Common myeloid progenitor, CD34-positive (primary cell): ENCODE measurements at places on chromosomes 12 and 14.

GRCh38 chr14:70317969-70318634, 41.4 kb downstream of the COX16 start:
- DNase-seq, result peak; percentile 54

- no peak for DNase-seq
These were observed 61.3 kb downstream of the CHGA start for GRCh38 chr14:92984082-92984788.

DNA sequence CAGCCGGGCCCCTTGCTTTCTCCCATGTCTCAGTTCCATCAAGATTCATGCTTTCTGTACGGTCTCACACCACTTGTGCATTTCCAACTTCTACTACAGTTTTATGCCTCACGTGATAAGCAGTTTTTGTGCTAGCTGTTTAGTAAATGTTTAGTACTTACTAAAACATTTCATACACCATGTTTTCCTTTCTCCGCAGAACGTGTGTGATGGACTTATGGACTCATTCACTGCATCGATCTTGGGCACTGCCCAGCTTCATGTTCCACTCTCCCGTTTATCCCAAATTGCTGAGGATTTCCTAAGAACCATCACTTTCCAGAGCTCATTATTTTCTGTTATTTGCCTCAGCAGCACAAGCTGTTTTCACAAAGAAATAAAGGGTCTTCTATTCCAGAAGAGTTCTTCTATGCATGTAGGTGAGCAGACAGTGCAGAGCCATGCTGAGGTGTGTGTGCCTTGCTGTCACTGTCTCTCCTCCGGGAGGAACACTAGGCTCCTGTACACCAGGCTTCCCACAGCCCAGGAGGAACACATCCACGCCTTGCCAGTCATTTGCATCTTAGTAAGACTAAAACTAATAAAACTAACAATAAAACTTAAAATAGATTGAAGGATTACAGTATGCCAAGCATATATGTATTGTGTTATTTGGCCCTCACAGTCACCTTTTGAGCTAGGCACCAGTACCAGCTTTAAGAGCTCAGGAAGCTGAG, 90.3 kb upstream of the EEA1 start:
- no peak for DNase-seq

DNA sequence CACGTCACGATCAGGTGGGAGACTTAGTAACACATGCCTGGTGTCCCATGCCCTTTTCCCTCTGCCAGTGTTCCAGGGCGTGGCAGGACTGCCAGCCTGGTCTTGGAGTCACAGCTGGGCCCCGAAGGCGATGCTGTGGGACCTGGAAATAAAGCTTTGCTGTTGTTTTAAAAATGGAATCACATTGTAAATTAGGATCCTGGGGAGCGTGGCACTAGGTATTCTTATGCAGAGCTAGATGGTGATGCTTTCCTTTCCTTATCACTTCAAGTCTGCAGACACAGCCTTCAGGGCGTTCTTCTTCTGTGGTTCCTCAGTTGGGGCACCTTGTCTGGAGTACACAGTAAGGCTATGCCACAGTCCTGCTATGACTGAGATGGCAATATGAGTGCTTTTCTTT, 64.6 kb downstream of the BICD1 start:
- DNase-seq, result no peak

DNA sequence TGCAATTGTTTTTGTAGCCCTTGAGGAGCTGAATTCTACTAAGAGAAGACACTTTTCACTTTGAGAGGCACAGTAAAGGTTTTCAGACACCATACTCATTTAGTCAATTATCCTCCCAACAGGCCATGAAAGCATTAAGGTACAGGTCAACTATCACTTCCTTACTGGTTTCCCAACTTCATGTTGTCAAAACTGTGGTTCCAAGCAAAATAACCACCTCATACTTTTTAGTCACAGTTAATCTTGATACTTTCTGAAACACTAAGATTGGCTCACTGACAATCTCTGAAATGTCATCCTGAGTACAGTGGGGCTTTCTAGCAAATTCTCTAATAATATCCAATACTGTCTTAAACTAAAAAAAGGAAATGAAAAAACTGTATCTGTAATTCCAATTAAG, 71.7 kb downstream of the SLC2A13 start:
- DNase-seq, result no peak

- DNase-seq, result no peak
These were observed 42.3 kb downstream of the RTN1 start for GRCh38 chr14:59828276-59828675.

DNA sequence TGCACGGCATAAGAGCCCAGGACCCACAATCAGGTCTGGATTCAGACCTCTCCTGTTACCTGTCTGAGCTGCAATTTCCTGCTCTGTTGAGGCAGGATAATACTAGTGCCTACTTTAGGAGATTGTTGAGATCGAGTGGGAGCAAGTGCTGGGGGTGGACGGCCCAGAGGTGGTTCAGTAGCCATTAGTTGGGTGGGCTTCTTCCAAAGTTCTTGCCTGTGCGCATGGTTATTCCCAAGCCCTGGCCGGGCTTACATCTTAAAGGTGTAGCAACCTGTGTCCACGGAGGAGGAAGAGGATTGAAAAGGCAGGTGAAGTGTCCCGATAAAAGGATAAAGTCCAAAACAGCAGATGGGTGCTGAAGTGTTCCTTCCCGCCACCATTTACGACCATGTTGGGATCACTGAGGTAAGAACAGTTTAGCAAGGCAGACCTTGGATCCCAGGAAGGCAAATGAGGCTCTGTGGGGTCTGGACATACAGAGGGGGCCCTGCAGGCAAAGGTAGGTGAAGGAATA, 33.8 kb downstream of the ACACB start:
- no peak for DNase-seq

DNA sequence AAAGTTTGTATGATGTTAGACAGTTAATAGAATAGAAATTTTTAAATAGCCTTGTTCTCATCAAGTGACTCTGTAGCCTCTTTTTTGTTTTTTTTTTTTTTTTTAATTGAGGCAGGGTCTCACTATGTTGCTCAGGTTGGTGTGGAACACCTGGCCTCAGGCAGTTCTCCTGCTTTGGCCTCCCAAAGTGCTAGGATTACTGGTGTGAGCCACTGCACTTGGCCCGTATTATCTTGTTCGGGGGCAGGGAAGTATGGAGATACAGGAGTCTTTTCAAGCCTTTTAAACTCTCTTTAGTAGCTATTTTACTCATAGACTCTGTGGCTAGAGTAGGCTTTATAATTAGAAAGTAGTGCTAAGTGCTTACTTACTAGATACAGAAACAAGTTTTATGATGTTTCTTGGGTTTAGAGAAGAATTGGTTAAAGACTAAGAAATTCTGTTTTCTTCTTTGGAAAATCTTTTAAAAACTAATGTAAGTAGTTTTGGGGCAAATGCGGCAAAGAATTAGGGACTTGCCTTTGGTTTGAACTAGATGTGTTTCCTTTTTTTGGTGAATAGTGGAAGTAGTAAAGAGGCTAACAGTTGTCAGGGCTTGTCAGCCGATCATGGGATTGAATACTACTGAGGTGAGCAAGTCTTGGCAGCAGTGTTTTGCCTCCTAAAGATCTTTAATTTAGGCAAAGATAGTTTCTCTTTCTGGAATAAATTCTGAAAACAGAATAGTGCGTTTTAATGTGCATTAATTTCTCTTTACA, 31.3 kb downstream of the FBXO34 start:
- DNase-seq, result no peak

- DNase-seq, result no peak
These were observed 1272.5 kb upstream of the SEL1L start for GRCh38 chr14:82805892-82806825.

- no peak for DNase-seq
These were observed 6.5 kb downstream of the CLMN start for GRCh38 chr14:95313190-95313589.

GRCh38 chr12:50574601-50575348, 70.0 kb downstream of the DIP2B start:
- DNase-seq, result no peak
